ENCODE measurements at places on chromosomes 12 and 14.

DNA sequence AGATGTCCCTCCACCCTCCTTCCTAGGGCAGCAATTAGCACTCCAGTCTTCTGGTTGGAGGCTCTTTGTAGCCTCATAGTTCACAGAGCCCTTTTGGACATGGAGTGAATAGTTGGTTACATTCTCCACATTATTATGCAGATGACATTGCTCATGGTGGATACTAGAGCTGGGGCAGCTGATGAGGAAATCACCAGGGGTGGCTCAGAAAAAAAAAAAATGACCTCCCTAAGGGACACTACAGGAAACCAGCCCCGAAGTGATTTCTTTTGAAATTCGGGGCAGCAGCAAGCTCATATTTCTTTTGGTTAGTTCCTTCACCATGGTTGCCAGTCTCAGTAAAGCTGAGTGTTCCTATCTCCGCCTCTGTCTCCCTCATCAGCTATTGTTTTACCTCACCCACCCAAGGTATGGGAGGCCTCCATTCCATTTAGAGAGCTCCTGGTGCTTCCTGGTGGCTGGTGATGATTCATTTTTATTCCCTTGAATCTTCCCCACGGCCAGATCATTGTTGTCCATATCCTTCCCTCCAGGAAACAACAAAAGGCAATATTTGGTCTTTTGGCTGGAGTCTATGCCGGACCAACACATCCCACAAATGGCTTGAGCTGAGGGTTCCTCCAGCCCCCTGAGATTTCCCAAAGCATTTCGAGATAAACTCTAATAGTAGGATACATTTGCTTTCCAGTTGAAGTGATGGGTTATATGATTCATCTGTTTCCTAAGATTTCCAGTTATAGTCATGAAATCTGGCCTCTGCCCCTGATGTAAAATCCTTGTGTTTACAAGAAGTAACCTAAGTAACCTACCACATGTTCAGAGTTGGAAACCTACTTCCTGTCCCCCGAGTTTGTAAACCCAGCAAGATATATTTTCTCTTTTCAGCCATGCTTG, 56.2 kb upstream of the NID2 start:
- no peak for DNase-seq

GRCh38 chr12:99138393-99138792, 493.3 kb downstream of the APAF1 start:
- DNase-seq: no peak

GRCh38 chr12:15417691-15418090, 95.4 kb downstream of the PTPRO start:
- DNase-seq: no peak

DNA sequence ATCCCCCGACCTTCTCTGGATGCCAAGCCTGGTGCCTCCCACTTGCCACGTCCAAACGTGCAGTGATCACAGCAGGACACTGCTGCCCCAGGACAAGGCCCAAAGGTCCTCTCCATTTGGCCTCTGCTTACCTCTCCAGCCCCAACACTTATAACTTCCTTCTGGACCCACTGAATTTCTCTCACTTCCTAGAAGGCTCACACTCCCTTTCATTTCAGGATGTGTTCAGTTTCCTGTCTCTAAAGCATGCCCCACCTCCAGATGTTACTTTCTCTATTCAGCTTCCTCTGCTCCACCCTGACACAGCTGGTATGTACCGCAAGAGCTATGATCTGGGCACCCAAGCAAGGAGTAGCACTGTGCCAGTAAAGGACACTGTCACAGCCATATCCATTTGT, 33.0 kb downstream of the CDKL1 start:
- DNase-seq: no peak

DNA sequence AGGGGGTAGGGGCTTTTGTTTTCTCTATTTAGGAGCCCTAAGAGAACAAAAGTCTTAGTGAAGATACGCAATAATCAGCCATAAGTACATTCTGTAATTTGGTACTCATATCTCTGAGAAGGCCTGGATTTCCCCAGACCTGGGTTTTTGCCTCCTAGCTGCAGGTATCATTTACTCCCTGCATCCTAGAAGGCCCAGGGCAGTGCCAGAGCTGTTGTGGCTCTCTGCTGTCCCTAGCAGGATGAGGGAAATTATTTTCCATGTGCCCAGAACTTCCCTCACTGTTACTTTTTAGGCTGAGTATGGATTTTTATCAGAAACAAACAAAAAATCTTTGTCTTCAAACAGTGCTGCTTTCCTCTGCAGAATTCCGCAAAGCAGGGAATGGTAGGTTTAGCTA, 192.5 kb upstream of the SYT1 start:
- no peak for DNase-seq

DNA sequence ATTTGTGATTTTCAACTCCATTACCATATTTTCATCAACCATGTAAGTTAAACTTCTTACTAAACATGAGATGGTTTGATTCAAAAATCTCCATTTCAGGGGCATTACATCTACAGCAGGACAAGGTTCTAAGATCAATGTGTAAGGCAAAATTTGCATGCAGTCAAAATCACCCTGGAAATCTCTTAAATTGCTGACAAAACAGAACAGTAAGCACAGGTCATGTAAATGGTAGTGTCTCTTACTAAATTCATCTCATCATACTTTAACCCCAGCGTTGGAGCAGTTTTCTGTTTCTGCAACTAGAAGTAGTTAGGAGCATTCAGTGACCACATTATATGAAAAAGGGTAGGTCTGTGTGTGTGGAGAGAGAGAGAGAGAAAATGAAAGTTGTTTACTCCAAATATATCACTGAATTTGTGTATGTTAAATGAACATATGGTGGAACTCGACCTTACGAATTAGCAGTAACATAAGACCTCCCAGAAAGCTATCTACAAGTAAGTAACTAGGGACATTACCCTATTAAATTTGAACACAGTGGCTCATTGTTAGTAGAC, 227.5 kb downstream of the SSPN start:
- no peak for DNase-seq

Data from A172 (cell line).